ENCODE measurements at places on chromosomes 4 and X. TPM values are rescaled to one million over a fixed set of nuclear protein-coding genes. Genes with fewer than 3 reads are reported as not detected.

DNA sequence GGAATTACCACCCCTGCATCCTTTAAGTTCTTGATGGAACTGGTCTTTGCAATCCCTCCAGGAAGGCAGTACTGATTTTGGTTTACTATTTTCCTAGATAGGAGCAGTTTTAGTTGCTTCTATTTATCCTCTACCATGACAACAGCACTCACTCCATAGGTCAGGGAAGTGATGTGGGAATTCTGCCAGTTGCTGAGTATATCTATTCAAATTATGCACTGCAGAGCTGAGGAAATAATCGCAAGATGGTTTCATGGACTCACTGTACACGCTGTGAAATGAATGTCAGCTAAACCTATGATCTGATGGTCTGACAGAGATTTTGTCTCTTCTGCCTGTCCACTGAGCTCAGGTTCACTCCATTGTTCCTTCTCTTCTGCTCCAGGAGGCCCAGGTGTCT lies 135.8 kb downstream of the FAAH2 start:
- no peak for DNase-seq

- no peak for DNase-seq
These were observed 16.7 kb upstream of the RBM41 start for GRCh38 chrX:107135049-107135964.

GRCh38 chrX:153583433-153583832 lies 15.5 kb downstream of the CCNQ start:
- DNase-seq: no peak

- DNase-seq: peak; percentile 87
These were observed 68.8 kb upstream of the HGFAC start for GRCh38 chr4:3372933-3373465.

GRCh38 chrX:53071604-53072417 lies 10.4 kb upstream of the TSPYL2 start:
- peak; percentile 88 for DNase-seq

GRCh38 chr4:156638334-156638733 lies 333.3 kb downstream of the PDGFC start:
- DNase-seq: no peak

DNA sequence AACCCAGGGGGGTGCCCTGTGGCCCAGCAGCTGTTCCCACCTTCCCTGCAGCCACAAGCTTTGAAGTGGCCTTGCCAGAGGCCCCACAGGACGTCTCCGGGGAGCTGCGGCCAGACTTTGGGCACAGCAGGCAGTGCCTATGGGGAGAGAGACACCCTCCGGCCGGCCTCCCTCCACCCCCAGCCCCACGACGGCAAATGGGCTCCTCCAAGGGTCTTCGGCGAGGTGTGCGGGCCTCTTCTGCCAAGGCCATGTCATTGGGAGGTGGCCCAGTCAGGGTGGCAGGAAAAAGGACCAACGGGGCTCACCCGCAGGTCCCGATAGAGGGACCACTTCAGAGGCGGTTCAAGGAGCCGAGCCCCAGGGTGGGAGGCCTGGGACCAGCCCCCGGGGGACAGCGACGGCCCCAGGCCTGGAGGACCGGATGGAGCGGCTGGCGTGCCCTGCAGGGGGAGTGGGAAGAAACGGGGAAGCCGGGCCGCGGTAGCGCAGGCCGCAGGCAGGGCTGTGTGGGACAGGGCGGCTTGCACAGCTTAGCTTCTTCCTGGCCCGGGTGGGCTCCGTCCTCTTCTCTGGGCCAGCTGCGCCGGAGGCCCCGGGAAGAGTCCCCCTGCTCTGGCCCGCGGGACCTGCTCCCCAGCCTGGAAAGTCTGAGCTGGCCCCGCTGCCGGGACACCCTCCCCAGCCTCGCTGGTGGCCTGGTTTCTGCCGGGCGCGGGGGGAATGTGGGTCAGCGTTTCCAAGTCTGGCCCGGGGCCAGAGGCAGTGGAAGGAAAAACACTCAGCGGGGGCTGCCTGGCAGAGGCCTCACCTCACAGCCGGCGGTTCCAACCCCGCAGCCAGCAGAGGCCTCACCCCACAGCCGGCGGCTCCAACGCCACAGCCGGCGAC lies 21.9 kb upstream of the SPON2 start:
- DNase-seq: peak; percentile 77

- no peak for DNase-seq
These were observed 13.4 kb downstream of the P2RY10 start for GRCh38 chrX:78958419-78959116.

- no peak for DNase-seq
These were observed 51.7 kb upstream of the OTUD4 start for GRCh38 chr4:145231906-145232700.

DNA sequence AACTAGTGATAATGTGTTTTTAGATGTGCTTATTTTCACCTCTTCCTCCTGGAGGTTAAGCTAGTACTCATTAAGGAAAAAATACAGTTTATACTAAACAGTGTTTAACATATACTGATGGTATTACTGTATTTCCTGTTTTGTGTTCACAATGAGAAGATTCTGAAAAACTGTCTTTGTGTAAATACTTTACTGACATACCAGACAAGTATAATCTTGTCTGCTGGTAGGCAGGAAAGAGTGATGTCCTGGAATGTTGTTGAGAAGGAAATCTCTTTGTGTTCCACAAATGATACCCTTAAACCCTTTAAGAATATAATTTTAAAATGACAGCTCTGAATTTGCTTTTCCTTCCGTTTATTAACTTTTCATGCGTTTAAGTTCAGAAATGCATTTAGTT lies 205.5 kb upstream of the NUDT6 start:
- no peak for DNase-seq

- no peak for DNase-seq
These were observed 1161.4 kb upstream of the PCDH7 start for GRCh38 chr4:29558789-29559188.

- no peak for DNase-seq
These were observed 275.1 kb downstream of the C4orf33 start for GRCh38 chr4:129371065-129371464.

- no peak for DNase-seq
These were observed 30.6 kb downstream of the GUCY1B1 start for GRCh38 chr4:155789391-155789790.

DNA sequence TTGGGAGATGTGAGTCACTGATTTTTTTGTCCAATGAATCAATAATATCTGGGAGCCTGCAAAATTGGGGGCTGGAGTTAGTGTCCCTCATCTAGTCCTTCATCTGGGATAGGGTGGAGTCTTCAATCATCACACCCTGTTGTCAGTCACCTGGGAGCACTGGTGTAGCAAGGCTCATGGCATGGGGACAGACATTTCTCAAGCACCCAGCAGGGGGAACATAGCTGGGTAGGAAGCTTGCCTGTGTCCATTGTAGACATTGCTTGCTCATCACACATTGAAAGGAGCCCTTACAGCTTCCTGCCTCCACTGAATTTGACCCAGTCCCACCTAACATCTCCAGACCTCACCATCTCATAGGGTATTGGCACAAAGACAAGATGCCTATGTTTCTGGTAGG lies 61.2 kb downstream of the SEL1L3 start:
- no peak for DNase-seq

GRCh38 chr4:51845711-51846110 lies 2.8 kb downstream of the DCUN1D4 start:
- DNase-seq: no peak

DNA sequence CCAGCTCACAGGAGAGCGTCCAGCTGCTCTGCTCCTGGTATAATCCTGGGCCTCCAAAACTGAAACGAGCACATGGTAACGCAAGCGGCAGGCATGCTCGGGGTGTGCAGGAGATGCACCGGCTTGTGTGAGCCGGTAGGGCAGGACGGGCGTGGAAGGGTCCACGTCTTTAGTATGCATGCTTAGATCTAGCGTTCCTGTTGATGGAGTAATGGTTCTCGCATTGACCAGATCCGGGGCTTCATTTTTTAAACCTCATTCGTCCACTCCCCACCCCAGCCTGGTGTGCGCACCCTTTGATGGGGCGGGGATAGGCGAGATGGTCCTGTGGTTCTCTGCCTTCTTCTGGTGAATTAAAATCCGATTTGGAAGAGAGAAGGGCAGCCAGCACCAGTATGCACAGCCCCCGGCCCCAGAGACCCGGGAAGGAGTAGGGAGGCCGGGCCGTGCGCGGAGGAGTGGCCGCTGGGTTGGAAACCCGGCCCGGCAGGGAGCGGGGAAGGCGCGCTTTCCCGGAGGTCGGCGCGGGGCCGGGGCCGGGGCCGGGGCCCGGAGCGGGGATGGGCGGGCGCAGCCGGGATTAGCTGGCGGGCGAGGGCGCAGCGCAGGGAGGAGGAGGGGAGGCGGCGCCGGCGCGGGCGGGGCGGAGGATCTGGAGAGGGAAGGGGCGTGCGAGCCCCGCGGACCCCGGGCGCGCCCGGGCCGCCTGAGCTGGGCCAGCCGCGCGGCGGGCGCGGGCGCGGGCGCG lies 39.9 kb downstream of the FAM149A start:
- DNase-seq: peak; percentile 79

DNA sequence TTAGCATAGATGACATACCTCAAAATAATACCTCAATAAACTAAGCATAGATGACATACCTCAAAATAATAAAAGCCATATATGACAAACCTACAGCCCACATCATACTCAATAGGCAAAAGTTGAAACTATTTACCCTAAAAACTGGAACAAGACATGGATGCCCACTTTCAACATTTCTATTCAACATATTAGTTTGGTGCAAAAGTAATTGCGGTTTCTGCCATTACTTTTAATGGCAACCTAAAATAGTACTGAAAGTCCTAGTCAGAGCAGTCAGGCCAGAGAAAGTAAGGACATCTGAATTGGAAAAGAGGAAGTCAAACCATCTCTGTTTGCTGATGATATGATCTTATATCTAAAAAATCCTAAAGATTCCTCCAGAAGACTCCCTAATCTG lies 250.4 kb downstream of the RAB28 start:
- DNase-seq: no peak

DNA sequence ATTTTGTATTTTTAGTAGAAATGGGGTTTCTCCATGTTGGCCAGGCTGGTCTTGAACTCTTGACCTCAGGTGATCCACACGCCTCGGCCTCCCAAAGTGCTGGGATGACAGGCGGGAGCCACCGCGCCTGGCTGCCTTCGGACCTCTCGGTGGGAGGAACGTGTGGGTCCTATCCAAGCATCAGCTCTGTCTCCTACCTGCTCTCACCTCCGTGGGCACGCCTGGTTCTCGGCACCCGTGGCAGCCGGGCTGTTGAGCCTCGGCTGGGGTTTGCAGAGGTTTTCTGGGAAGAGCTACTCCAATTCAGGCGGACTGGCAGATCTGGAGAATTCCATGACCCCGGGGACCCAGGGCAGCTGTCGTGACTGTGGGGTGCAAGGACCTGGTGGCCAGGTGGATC lies 23.6 kb upstream of the PPP2R3B start:
- no peak for DNase-seq

GRCh38 chr4:126358041-126358440 lies 1043.3 kb downstream of the FAT4 start:
- DNase-seq: no peak

GRCh38 chr4:77157859-77158486 lies 966 bp downstream of the CCNG2 start:
- DNase-seq: peak; percentile 93

GRCh38 chr4:2791518-2792395 lies 1.1 kb upstream of the SH3BP2 start:
- DNase-seq: peak; percentile 58

GRCh38 chr4:61485056-61485455 lies 284.9 kb downstream of the ADGRL3 start:
- DNase-seq: no peak

DNA sequence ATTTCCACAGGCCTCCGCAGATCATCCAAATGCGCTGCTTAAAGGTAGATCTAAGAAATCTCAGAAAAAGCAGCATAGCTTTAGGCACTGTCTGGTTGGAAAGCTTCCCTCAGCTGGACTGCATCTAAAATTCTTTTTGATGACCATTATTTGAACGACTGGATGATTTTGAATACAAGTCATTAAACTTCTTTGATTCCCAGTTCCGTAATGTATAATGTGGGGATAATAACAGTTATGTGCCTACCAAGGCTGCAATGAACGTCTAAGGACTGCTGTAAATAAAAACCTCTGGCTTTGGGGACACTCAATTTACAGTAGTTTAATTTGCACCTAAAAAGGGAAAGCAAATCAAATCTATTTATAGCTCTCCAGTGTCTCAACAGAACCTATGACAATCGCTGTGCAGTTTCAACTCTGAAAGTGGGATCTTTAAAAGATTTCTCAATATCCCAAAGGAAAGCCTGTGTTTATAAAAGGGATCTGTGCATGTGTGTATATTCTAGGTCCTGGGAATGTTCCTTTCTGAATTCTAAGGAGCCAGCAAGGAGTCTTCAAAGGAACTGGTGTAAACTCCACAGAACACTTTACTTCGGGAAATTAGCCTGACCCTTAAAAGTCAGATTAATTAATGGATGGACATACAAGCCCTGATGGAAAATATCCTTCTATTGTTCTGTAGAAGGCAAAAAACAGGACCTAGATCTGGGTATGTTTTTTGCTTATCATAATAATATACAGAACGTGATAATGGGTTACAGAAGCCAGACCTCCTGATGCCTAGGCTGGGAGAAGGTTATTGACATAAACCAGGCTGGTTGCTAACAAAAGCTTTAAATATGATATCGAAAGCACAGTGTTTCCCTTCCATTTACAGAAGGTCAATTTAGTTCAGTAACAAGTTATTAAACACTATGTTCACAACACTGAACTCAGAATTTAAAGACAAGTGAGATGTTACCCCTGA lies 53.4 kb downstream of the AFAP1 start:
- DNase-seq: no peak

DNA sequence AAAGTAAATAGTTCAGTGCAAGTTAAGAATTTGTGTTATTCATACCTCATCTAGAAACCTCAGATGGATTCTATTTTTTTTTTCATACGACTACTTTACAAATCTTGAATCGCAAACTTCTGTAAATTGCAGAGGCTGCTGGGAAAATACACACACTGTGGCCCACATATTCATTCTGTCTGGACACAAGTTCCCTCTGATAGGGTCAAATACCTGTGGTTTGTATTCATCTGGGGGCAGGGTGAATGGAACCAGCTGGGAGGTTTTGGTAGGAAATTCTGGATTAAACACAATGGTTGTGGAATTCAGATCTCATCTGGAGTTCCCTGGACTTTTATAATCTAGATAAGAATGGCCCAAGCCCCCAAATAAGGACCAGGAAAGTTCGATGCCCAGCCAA lies 56.2 kb downstream of the SPATA18 start:
- no peak for DNase-seq

The ANK2 gene
- total RNA-seq: 284 TPM

The ERAS gene
- not detected for total RNA-seq

The GAGE1 gene
- not detected for total RNA-seq

The CENPVL1 gene
- total RNA-seq: not detected

The GABRG1 gene
- total RNA-seq: not detected

The DDIT4L gene
- 0.43 TPM for total RNA-seq

The DAPP1 gene
- total RNA-seq: 0.73 TPM

The INTS6L gene
- 3.2 TPM for total RNA-seq

The XAGE1A gene
- not detected for total RNA-seq

The CLTRN gene
- total RNA-seq: 0.70 TPM

The MAEA gene
- total RNA-seq: 50.4 TPM

The RASSF6 gene
- not detected for total RNA-seq
